ENCODE measurements at places on chromosomes 7 and 10.

GRCh38 chr7:108348913-108349312 is 107.3 kb downstream of the NRCAM start:
- DNase-seq, result no peak

- no peak for DNase-seq
Observed at GRCh38 chr7:50743016-50743415, 39.7 kb downstream of the GRB10 start.

DNA sequence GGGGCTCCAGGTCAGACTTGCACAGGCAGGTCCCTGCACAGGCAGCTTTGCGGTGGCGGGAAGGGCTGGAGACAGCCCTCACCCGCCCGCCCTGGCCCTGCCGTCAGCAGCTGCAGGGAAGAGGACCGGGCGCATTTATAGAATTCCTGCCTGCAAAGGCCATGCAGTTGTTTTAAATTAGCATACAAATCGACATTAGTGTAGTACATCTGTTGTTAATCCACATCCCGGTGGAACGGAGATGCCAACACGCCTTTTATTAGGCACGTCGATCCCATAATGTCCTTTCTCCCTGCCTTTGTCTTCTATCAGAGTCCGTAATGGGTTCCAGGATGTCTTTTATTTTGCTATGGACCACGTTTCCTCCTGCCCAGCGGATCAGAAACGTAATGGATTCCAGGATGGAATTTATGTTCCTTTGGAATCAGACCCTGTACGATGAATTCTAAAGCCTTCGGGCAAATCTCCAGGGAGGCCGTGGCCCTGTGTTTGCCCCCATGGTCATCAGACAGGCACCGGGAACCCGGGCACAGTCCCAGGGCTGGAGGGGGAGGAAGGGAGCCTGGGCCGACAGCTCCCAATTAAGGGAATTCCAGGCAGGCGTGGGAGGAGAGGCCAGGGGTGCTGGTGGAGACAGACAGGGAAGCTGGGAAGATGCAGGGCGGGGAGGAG is 123.9 kb downstream of the COL26A1 start:
- DNase-seq, result no peak

- DNase-seq, result no peak
Observed at GRCh38 chr7:75835688-75836285, 22.2 kb upstream of the CCL24 start.

DNA sequence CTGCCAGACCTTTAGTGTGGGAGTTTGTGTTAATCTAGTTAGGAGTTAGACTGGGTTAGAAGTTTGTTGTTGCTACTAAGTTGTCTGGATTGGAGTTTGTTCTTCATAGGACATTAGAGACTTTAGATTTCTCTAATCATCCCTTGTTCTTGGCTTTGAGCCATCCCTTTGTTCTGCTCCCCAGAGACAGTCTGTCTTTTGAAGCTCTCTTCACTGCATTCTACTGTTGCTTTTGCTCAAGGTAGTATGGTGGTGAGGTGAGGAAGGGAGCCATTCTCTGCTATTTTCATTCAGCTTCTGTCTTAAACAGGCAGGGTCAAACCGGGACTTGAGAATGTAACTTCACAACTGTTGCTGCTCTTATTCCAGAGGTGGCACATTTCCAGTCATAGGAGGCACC is 10.4 kb upstream of the TARP start:
- no peak for DNase-seq

GRCh38 chr7:107660381-107661080 is at the start of gene SLC26A4:
SLC26A4 (plus strand) TSS chr7:107660828; CDS start chr7:107661642, 814 bp downstream.
- no peak for DNase-seq

DNA sequence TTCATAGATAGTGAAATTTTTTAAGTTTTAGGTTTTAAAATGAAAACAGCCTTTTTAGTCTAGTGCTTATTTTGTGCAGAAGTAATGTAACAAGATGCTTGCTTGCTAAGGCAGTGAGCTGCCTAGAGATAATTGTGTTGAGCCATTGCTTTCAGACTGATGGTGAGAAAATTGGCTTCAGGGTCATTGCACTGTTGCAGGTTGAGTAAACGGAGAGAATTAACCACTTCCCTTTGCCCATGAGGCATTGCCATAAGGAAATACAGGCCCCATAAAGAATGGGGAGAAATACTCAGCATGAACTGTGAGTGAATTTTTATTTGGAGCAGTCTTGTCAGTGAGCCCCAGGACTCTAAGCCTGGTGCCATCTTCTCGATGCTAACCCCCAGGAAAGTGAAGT is 140.5 kb downstream of the LRRC4 start:
- no peak for DNase-seq

DNA sequence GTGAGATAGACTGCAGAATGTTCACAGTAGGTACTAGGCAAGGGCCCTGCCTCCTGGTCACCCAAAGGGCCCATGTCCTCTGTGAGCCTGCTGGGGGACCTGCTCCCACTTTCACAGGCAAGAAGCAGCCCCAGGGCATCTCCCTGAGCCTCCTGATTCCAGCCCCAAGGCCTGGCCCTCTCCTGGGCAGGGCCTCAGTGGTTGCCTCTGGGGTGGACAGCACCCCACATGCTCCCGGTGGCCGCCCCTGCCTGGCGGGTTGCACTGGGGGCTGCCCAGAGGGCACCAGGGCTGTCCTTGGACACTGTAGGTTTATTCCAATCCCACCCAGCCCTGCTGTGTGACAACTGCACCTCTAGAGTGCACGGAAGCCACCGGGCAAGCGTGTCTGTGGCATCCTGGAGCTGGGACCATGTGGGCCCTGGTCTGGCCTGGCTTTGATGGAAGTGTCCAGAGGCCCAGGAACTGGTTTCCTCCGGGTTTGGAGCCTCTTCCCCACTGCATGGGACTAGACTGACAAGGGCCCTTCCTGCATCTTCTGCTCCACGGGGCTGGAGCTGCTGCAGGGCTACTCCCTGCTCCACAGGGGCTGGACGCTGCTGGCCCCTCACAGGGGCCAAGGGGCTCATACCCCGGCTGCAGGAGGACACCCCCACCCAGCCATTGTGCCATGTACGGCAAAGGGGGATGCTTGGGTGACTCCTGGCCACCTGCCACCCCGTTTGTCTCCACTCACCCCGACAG is 25.0 kb upstream of the SYCE1 start:
- no peak for DNase-seq

- DNase-seq, result no peak
Observed at GRCh38 chr10:26334232-26334931, 103.8 kb upstream of the APBB1IP start.

DNA sequence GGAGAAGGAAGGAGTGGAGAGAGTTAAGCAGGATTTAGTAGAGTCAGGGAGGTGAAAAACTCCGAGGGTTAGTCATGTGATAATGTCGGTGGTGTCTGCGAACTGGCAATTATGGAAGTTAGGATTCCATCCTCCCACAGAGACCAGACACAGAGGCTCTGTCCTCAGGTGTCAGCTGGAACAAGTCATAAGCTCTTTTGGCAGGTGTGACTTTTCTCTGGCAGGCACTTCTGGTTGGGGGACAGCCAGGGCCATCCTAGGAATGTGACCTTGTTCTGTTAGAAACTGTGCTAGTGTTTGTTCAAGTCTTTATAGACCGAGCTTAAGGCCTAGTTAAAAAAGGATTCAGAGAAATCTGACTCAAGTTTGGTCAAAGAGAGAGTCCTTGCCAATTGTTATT is 371.0 kb downstream of the DPP6 start:
- DNase-seq, result no peak

- DNase-seq, result no peak
Observed at GRCh38 chr7:6274743-6275142, 2.3 kb upstream of the CYTH3 start.

- no peak for DNase-seq
Observed at GRCh38 chr7:150568714-150569113, 1.5 kb downstream of the GIMAP4 start.

- DNase-seq, result no peak
Observed at GRCh38 chr10:103140469-103140868, 52.6 kb downstream of the NT5C2 start.

GRCh38 chr7:42217053-42217452 is 20.0 kb downstream of the GLI3 start:
- DNase-seq, result no peak

GRCh38 chr7:831596-832166 is 595 bp upstream of the SUN1 start:
- no peak for DNase-seq

DNA sequence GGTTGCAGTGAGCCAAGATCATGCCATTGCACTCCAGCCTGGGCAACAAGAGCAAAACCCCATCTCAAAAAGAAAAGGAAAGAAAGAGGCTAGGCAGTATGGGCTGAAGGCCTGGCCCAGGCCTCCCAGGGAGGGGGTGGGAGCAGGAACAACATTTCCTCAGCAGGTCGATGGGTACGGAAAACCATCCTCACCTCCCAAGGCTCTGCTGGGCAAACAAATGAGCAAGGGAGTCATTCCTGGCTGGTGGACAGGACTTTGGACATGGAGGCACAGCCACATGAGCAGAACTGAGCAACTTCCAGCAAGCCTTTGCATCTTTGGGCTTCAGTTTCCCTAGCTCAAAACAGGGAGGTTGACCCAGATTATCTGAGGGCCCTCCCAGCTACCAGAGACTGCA is 13.0 kb downstream of the OGDHL start:
- DNase-seq, result no peak

GRCh38 chr10:93873420-93874115 is 20.2 kb upstream of the SLC35G1 start:
- DNase-seq, result no peak

DNA sequence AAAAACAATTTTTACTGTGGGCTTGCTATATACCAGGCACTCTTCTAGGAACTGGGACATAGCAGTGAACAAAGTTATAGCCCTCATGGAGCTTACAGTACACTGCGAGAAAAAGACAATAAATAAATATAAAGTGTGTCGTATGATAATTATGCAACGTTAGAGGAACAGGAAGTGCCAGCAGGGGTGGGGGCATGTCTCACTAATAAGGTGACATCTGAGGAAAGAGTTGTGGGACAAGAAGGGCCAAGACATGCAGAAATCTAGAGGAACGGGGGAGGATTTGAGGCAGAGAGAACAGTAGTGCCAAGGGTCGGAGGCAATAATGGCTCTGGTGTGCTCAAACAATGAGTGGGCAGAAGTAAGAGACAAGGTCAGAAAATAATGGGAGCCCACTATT is 52.8 kb downstream of the LMBR1 start:
- DNase-seq, result no peak

DNA sequence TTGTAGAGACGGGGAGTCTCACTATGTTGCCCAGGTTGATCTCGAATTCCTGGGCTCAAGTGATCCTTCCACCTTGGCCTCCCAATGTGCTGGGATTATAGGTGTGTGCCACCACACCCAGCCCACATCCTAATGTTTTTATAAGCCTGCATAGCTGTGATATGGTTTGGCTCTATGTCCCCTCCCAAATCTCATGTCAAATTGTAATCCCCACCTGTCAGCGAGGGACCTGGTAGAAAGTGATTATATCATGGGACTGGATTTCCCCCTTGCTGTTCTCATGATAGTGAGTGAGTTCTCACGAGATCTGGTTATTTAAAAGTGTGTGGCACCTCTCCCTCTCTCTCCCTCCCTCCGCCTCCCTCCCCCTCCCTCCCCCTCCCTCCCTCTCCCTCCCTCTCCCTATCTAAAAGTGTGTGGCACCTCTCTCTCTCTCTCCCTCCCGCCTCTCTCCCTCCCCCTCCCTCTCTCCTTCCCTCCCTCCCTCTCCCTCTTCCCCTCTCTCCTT is 13.9 kb downstream of the BAMBI start:
- no peak for DNase-seq

- peak; percentile 6 for DNase-seq
Observed at GRCh38 chr7:22726907-22727713, at the start of gene IL6. IL6 (plus strand) TSS chr7:22727200; CDS start chr7:22727263, 63 bp downstream.

DNA sequence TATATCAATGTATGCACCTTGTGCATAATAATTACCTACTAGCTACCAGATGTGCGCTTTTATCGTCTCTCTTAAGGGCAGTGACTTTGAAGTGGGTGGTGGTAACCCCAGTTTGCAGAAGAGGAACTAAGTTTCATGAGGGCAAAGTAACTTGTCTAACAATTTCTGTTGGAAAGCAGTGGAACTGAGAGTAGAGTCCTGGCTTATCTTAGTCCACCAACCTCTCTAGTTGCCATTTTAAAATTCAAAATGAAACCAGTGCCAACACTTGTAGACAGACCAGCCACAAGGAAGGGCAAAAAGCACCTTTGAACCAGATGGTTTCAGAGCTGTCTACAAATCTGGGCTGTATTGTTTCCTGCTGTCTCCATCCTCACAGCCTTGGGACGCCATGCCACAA is 32.0 kb upstream of the RBM20 start:
- no peak for DNase-seq

DNA sequence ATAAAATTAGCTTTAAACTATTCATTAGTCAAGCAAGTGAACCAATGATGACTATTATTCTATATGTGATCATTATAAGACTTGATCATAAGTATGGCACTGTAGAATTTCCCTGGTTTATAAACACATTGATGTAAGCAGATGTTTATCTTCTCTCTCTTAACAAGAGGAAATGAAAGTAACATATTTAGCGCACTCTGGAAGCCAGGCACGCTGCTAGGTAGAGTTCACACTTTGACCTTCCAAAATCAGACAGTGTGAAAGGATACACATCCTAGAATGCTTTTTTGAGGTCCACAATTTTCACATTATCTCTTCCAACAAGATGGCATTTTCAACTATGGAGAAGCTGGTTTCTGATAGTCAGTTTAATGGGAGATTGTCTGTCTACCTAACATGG is 529.4 kb upstream of the IGFBP3 start:
- no peak for DNase-seq

DNA sequence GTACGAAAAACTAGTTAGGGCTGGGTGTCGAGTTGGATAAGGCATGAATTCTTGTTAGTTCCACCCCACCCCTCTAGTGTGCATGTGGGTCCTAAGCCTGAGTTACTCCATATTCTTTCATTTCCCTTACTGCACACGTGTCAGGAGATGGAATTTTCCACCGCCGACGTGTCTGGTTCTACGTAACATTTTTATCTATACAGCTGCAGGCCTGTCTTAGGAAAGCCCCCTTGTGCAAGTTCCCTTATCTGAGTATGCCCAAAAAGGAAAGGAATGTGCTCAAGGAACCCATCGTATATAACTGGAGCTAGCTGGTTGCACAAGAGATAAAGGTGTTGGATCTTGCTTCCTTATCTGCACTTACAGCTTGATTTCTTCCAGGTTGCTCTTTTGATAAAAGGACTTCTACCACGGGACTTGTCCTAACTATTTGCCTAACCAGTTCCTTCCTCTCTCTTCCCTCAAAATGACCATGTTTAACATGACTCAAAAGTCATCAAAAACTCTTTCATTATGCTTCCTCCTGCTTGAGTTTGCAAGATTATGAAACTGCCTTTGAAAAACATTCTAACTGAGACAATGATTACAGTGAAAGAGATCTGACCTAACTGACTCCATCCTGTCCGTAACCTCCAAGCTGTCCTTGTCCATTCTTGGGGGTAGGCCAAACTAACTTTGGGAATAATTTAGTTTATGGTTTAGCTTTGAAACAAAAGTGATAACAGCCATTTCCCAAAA is 181.4 kb downstream of the AKR1D1 start:
- no peak for DNase-seq
